ENCODE measurements at places on chromosomes 4 and X. TPM values are rescaled to one million over a fixed set of nuclear protein-coding genes. Genes with fewer than 3 reads are reported as not detected.

The ARAP2 gene
- 5.6 TPM for polyA plus RNA-seq

- H3K27ac ChIP-seq, result no peak overlapping the region
- DNase-seq, result no peak
- H3K27me3 ChIP-seq, result peaks cover 80% of the 10 kb centered on the region
- no peaks in the 10 kb centered on the region for H3K36me3 ChIP-seq
- H3K4me1 ChIP-seq, result peaks cover 15% of the 10 kb centered on the region
- no peak overlapping the region for H3K4me3 ChIP-seq
Measured at GRCh38 chr4:48489683-48490011, 405 bp upstream of the ZAR1 start.

- H3K27me3 ChIP-seq, result no peaks in the 10 kb centered on the region
- H3K4me1 ChIP-seq, result peaks cover 54% of the 10 kb centered on the region
- DNase-seq, result peak; percentile 77
- H3K4me3 ChIP-seq, result peak overlapping the region; percentile 18
- H3K27ac ChIP-seq, result peak overlapping the region; percentile 59
Measured at GRCh38 chr4:3060946-3061345, 13.4 kb downstream of the HTT-AS start.

DNA sequence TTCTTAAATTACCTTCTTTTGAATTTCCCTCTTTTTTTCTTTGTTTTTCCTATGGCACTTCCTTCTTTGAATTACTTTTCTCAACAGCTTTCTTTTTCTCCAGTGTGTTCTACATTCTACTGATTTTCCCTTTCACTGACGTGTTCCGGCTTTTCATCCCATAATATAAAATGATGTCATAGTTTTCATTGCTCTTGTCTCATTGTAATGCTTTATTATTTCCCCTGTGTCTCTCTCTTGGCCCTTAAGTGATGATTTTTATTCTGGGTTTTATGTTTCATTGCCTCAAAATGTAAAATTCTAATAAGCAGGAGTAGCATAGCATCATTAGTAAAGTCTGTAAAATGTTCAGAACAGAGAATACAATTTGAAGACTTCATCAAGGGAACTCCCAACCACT, 299.3 kb downstream of the KCTD8 start:
- no peak overlapping the region for H3K4me3 ChIP-seq
- H3K36me3 ChIP-seq, result no peaks in the 10 kb centered on the region
- no peaks in the 10 kb centered on the region for H3K27me3 ChIP-seq

The PNMA5 gene
- 1.1 TPM for polyA plus RNA-seq

- no peaks in the 10 kb centered on the region for H3K27me3 ChIP-seq
- DNase-seq, result no peak
- H3K27ac ChIP-seq, result no peak overlapping the region
- H3K4me3 ChIP-seq, result no peak overlapping the region
- no peaks in the 10 kb centered on the region for H3K36me3 ChIP-seq
Measured at GRCh38 chr4:144591401-144591800, 54.6 kb upstream of the HHIP start.

Data from CD14-positive monocyte (primary cell).